Cortex of kidney (tissue), 1 donor: ENCODE measurements at places on chromosomes 16 and 17.

GRCh38 chr17:1126250-1126797, 53.5 kb downstream of the ABR start:
- DNase-seq: no peak

DNA sequence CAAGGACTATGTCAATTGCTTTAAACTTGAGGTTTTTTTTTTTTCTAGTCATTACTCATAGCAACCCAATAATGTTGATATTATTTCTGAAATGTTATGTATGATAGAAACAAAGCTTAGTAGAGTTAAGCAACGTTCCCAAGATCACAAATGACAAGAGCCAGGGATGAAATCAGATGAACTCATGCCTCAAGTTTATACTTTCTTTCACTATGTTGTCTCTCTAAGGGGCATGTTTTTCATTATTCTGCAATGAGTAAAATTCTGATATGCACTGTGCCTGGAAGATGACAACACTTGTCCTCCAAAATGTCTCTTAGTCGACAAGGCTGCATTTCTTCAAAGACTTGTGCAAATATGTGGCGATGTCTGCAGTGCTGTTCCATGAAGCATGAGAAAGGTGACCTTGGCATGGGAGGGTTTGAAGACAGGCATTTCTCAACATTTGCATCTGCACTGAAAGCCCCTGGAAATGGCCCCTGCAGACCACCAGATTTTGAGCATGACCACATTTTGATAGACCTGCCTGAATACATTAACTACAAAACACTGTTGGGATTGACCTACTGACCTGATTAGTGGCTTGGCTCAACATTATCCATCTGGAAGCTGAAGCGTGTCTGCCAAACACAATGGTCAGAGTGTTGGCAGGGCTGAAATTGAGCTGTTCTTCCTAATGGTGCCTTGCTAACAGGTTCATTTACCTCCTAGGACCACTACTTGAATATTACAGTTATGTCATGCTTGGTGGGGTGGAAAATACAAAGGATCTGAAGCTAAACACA, 1027.5 kb downstream of the CDH11 start:
- no peak for DNase-seq

DNA sequence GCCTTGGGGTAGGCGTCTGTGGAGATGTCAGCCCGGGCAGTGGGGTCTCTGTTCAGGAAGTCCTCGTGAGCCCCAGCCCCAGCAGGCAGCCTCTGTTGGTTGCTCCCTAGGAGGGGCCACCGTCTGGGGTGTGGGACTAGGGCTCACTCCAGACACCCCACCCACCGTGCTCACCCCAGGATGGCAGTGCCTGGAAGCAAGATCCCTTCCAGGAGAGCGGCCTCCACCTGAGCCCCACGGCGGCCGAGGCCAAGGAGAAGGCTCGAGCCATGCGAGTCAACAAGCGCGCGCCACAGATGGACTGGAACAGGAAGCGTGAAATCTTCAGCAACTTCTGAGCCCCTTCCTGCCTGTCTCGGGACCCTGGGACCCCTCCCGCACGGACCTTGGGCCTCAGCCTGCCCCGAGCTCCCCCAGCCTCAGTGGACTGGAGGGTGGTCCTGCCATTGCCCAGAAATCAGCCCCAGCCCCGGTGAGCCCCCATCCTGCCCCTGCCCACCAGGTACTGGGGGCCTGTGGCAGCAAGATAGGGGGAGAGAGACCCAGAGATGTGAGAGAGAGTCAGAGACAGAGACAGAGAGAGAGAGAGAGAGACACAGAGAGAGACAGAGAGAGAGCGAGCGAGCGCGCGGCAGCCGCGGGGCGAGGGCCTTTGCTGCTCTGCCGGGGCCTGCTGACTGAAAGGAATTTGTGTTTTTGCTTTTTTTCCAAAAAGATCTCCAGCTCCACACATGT, 9.8 kb downstream of the NTHL1 start:
- no peak for DNase-seq

DNA sequence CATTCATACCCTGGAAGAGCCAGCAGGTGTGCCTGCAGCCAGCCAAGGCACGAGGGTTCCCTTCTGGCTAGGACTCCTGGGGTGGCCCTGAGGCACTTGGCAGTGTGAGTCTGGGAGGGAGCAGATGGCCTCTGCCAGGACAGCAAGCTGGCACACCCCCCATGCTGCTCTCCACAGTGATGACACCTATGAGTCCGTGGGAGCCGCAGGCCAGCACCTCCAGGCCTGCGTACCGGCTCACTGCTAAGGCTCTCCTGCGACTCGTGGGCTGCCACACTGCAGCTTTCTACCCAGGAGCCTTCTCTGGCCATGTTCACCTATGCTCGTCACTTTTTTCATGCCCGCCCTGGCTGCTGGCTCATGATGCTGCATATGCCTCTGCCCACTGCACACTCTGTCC, 68.1 kb downstream of the NDEL1 start:
- no peak for DNase-seq

- DNase-seq: no peak
Observed at GRCh38 chr16:77220427-77220826, 21.2 kb downstream of the SYCE1L start.

DNA sequence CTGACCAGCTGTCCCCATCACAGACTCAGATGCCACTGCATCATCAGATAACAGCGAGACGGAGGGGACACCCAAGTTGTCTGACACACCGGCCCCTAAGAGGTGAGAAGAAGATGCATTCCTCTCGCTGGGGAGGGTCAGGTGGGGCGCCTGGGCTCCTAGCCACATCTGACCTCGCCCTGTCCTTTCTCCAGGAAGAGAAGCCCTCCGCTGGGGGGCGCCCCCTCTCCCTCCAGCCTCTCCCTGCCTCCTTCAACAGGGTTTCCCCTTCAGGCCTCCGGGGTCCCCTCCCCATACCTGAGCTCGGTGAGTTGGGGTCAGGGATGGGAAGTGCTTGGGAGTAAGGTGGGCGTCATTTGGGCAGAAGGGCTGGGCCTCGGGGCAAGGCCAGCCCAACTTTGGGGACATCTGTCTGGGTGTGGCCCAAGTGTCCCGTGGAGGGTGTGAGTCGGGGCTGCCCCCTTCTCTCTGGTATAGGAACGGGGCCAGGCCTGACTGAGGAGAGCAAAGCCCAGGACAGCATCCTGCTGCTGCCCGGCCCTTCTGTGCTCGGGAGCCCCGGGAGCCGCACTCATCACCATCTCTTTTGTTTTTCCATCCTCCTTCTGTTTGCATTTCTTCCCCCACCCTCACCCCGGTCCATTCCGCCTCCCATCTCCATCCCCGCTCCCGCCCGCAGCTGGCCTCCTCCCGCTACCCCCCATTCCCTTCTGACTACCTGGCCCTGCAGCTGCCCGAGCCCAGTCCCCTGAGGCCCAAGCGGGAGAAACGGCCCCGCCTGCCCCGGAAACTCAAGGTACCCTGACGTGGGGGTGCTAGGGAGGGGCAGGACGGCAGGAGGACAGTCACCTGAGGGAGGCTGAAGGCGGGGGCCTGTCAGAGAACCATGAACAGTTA, 4.9 kb downstream of the INO80E start:
- DNase-seq: no peak

- no peak for DNase-seq
Observed at GRCh38 chr16:56514845-56515244, 5.0 kb downstream of the BBS2 start.

- no peak for DNase-seq
Observed at GRCh38 chr16:82156761-82157533, 13.1 kb downstream of the MPHOSPH6 start.

DNA sequence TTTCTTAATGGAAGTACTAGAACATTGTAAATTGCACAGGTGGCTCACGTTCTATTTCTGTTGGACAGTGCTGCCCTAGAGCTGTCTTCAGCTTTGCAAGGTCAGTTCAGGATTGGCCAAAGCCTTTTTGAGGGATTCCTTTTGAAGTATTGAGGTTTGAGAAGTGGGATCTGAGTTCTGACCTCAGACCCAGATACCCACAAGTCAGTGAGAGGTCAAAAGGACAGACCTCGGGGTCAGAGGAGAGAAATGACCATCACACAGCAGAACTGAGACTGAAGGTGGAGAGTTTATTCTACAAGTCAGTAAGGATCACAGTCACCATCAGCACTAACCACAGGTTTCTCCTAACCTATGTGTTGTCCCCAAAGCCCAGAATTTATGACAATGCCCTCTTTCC, 1.7 kb downstream of the ACSM5 start:
- DNase-seq: no peak

GRCh38 chr16:3503523-3503922, 2.7 kb downstream of the CLUAP1 start:
- DNase-seq: no peak

DNA sequence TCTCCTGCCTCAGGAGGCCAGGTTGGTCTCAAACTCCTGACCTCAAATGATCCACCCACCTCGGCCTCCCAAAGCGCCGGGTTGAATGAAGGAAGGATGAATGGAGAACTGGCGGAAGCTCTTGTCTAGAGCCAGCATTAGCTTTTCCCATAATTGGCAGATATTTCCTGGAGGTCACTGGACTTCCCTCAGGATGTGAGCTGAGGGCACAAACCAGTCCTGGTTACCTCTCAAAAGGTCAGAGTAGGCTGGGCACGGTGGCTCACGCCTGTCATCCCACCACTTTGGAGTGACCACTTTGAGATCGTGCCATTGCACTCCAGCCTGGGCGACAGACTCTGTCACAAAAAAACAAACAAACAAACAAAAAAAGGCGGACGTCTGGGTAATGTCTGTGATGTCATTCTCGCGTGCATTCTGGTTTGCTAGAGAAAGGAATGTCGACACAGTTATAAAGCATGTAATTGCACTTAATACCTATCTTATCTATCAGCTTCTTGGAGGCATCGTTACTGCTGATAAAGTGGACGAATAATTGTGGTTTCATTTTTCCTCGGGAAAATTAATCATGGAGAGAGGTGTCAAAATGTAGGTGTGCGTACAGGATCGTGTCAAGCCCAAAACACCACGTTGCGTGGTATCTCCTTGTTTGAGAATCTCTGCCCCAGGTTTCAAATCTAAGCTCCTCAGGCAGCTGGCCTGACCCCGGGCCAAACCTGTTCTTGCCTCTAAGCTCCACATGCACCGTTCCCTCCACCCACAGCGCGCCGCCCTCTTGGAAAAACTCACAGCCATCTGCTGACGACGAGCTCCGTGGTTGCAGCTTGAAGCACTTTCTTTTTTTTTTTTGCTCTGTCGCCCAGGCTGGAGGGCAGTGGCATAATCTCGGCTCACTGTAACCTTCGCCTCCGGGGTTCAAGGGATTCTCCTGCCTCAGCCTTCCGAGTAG, 6.4 kb upstream of the CRK start:
- no peak for DNase-seq

DNA sequence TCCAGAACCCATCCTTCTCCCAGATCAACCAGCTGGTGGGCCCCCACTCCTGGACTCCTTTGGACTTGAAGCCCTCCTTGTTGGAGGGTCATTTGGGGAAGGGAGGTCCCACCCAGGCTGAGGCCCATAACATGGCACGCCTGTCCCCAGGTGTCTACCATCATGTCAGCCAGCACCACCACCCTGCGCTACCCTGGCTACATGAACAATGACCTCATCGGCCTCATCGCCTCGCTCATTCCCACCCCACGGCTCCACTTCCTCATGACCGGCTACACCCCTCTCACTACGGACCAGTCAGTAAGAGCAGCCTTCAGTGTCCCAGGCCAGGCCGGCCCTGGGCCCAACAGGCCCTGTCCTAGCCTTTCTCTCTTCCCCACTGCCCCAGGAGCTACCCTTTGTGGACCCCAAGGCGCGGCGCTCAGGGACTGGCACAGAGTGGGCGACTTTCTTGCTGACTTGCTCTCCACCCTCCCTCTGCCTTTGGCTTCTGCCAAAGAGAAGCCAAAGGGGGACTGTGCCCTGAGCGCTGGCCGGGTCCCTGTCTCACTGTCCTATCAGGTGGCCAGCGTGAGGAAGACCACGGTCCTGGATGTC, 4.3 kb downstream of the TUBG1 start:
- no peak for DNase-seq

DNA sequence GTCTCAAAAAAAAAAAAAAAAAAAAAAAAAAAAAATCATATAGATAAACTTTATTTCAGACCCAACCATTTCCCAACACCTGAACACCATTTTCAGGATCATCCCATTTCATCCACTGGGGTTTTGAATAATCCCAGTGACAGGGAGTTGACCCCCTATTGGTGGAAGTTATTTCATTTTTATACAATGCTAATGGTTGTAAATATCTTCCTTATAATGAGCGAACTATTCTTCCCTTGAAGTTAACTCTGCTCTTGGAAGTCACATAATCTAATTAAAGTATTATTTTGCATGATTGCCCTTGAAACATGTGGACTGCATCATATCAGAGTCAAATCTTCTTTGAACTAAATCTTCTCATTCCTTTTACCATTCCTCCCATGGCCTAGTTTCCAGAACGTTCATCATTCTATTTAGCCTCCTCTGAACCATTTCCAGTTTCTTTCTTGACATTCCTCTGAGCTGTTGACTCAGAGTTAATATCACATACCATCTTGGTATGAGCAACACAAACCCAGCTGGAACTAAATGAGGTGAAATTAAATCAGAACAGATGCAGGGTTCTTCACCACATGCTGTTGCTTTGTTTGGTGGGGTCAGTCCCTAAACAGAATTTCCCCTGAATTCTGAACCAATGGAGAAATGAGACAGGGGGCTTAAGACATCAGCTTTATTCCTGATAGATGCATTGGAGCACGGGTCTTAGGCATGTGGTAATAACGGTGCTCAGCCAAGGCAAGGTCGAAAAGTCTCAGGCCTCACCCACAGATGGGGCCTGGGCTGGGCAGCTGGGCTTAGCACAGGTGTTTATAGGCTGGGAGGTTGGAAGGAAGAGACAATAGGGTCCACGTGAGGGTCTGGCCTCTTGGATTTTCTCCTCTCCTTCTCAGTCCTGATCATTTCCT, 8.9 kb downstream of the HSD17B2 start:
- no peak for DNase-seq

GRCh38 chr17:29140051-29140621, 40.1 kb downstream of the MYO18A start:
- DNase-seq: no peak

DNA sequence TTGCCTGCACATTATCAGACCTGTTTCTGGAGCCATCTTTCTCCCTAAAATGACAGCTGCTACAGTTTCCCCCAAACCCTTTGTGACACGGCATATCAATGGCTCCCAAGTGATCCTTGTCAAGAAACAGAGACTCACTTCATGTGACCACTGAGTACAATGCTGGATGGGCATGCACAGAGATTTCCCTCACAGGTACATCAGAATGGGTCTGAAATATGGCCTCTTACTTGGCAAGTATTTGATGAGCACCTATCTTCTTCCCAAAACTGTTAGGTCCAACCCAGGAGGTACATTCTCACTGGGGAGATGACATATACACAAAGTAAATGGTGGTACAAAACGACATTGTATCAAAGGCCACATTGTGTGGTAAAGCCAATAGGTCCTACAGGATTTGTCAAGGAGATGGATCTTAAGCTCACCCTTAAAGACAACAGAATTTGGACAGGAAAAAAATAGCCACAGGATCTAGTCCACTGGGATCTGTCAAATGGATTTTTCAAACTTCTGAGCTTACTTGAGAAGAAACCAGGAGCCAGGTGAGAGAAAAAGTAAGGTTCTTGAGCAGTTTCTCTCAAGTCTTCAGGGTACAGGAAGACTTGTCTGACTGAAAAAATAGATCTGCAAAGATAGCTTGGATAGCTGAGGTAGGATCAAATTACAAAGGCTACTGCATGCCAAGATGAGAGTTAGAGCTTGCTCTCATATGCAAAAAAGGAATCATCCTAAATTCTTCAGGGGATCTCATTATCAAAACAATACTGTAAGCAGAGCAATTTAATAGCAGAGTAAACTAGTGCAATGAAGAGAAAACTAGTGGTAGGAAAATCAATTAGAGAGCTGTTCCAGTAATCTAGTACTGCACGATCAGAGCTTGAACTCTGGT, 28.8 kb downstream of the RNF43 start:
- no peak for DNase-seq

- no peak for DNase-seq
Observed at GRCh38 chr16:78395035-78395434, 295.6 kb downstream of the WWOX start.

- DNase-seq: no peak
Observed at GRCh38 chr16:65122724-65123395, 997 bp upstream of the CDH11 start.
